Type B pancreatic cell (in vitro differentiated cells): ENCODE measurements at places on chromosomes 12 and 14.

DNA sequence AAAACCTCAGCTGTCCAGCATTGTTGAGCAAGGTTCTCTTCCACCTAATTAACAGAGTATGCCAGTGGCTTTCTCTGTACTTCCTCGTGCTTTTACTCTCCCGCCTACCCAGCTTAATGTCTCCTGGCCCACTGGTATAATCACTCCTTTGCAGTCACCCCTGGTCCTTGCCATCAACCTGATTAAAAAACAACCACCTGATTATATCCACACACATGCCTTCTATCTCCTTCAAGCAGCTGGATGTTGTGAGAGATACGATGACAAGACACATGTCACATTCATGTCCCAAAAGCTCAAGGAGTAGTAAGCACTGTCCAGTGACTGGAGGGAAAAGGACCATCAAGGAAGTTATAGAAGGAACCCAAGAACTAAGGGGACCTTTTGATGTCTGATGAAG lies 241.3 kb upstream of the GRIP1 start:
- no peak for DNase-seq

DNA sequence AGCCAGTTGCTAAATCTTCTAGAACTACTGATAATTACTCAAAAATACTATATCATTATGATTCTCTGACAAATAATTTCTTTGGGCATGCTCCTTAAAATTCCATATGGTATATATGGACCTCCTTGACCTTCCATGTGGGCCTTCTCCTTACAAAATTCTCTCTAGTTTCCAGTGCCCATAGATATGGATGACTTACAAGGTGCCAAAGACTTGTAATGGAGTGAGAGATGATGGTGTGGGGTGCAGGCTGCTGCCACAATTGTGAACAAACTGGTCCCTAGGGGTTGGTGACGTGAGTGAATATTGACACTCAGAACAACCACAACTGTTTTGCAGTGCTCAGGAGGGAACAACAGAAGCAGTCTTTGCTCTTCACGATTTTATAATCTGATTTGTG lies 378.9 kb downstream of the SNAPC1 start:
- no peak for DNase-seq

DNA sequence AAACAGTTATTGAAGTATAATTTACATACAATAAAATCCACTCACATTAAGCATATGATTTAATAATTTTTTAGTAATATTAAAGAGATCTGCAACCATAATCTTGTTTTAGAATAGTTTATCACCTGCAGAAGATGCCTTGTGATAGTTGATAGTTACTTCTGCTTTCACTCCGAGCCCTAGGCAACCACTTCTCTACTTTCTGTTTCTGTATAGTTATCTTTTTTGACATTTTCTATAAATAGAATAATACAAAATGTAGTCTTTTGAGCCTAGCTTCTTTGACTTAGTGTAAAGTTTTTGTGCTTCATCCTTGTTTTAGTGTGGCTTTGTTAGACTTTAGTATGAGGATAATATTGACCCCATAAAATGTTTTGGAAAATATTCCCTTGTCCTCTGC lies 111.0 kb downstream of the MNAT1 start:
- DNase-seq, result no peak

- DNase-seq, result no peak
Measured at GRCh38 chr14:53148671-53149070, 4.5 kb downstream of the DDHD1 start.

DNA sequence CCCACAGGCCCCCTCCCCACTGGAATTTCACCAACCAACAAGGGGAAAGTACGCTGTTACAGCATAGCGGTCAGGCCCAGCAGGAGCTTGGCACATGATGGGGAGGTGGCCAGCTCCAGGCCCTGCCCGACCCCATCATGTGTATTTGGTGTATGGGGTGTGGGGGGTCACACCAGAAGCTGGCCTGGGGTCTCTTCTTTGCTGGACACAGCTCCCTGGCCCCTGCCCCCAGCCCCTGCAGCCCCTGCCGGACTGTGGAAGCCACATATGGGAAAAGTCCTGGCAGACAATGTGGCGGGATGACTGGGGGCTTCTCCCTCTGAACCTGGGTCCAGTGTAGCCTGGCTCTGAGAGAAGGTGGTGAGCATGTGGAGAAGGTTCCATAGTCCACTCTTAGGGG lies 12.4 kb downstream of the NGB start:
- DNase-seq, result no peak

GRCh38 chr12:96338852-96339471 lies 61.3 kb downstream of the CDK17 start:
- DNase-seq, result no peak

DNA sequence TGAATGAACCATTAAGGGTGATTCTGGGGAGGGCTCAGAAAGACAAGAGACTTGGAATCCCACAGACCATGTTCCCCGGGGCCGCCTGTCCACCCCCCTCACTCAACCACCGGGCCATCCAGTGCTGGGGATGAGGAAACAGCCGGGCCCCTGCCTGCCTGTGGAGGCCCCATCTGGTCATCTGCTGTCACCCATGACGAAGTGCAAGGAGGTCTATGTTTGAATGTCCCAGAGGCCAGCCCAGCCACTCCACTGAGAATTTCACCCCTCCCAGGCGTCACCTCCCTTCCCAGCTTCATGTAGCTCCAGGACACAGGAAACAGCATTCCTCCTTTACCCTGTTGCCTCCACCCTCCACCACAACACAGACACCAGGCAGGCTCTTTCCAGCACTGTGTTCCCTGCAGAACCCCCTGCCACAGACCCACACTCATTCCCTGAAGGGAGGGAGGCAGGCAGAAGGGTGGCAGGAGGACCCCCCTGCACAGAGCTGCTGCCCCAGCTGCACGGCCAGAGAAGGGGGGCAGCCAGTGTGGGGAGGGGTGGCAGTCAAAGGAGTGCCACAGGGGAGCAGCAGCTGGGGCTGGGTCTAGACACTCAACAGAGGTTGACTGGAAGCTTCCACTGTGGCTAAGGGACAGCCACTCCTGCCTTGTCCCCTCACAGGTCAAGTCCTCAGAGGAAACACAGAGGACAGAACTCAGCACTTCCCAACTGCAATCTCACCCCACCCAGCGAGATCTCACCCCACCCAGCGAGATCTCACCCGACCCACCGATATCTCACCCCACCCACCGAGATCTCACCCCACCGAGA lies 50.3 kb upstream of the PPP2R5C start:
- no peak for DNase-seq

- DNase-seq, result no peak
Measured at GRCh38 chr14:55255979-55256378, 15.2 kb upstream of the FBXO34 start.

DNA sequence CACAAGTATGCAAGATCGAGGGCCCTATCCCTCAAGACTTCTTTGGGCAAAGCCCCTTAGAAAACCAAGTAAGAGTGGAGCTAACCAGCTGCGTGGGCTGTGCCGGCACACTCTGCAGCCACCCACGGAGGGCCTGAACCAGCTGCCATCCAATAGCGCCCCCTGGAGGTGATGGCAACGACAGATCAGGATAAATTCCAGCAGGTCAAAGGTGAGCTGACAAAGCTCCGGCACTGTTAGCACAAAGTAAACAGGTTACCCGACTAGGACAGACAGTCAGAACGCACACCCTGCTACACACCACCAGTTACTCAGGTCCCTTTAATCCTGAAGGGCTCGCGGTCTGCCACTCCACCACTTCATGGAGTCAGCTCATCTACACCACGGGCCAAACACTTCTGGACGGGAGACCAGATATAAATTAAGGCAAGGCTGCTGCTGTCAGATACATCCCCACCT lies 4.9 kb downstream of the ZBTB39 start:
- peak; percentile 80 for DNase-seq

GRCh38 chr14:90649083-90649482 lies 167.1 kb downstream of the TTC7B start:
- no peak for DNase-seq

DNA sequence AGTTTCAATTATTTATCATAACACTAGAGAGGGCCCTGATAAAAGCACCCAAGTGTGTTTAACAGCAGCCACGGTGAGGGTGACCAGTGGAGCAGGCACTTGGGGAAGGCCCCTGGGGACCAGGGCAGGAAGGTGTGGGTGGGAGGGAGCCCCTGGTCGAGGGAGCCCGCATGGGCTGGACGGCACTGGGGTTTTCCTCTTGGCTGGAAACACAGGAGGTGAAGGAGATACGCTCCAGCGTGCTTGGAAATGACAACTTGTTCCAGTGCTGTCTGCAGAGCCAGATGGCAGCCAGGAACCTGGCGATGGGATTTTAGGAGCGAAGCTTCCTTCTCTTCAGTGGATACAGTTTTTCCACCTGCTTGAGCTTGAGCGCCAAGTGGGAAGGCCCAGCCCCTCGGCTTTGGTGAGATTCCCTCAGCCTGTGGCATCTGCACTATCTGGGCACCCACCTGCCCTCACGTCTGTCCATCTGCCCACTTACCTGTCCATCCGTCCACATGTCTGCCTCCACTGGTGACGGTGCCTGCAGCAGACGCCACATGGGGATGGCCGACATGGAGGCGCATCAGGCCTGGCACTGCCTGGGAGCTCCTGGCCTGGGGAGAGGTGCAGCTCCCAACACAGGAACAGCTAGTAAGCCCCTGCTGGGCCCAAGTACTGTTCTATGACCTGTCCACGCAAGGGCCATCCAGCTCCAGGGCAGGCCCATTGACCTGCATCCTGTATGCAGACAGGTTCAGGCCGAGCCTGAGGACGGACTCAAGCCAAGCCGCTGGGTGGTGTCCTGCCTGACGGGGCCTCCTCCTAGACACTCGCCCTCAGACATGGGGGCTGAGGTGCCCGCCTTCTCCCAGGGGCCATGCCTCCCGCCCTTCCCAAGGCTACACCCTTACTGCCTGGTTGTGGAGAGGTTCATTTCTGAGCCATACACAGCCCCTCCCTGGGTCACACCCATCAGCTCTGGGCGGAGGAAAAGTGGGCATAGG lies 192.2 kb upstream of the C14orf180 start:
- peak; percentile 64 for DNase-seq

DNA sequence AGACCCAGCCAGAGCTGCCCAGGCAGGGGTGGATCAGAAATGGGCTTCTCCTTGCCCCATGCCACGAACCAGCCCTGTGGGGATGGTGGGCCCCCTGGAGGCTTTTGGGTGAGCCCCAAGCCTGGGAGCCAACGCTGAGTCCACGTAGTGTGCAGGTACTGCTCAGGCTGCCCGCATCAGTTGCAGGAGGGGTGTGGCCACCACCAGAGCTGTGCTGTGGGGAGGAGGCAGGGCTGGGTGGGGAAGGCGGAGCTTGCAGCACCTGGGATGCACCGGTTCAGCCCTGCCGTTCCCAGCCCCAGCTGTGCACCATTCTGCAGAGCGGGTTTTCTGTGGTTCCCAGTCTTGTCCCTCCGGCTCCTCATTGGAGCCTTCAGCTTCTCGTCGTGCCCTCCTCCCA lies 36.3 kb downstream of the IL31 start:
- no peak for DNase-seq

DNA sequence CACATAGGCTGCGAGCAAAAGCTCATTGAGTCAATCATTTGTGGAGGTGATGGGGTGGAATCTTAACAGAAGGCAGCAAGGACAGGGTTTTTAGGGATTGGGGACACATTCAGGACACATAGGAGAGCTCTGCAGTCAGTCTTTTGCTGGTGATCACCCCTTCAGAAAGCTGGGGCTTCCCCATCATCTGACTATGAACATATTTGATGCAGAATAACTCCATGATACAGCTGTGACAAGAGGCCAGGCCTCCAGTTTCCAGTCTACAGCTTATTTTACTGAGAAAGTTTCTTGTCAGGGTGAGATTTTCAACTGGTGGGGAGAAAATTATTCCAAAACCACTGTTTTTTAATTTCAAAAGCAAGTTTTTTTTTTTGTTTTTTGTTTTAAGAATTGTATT lies 134.2 kb downstream of the TMEM30B start:
- DNase-seq, result no peak
